ENCODE measurements at places on chromosomes 1 and 21.

DNA sequence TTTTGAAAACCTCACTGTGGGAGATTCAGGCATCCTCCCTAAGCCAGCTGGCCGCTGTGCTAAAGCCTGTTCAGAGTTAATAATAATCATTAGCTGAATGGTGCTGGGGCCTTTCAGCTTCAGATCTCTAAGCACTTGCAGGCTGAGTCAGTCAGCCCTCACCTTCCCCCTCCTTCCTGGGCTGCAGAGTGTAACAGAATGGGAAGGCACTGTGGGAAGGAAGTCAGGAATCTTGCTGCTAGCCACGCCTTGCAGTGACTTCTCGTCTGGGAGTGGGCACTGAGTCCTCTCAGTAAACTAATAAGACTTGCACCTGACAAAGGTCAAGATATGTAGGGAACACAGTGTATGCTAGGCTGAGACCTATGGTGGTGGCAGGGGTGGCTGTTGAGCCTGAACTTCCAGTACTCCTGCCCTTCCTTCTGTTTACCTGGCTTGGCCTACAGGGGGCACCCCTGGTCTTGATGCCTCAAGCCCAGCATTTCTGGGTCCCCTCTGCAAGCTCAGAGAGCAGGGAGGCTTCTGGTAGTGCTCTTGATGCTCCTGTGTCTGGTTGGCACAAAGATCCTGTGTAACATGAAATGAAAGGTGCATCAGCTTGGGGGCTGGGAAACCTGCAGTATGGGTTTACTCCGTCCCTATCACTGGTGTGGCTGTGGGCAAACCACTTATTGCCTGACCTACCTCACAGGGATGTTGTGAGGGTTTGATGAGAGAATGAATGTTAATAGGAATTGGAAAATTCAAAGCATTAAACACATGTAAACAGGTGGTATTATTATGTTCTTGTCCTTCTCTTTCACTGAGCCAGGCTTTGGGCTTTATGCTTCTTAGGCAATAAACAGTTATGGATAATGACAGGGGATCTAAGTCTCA is 6.0 kb downstream of the CYB561D1 start:
- peak; percentile 79 for DNase-seq

GRCh38 chr21:33259428-33259827 is 6.7 kb upstream of the IL10RB start:
- no peak for DNase-seq

GRCh38 chr1:199545780-199546179 is 481.7 kb upstream of the NR5A2 start:
- DNase-seq: no peak

DNA sequence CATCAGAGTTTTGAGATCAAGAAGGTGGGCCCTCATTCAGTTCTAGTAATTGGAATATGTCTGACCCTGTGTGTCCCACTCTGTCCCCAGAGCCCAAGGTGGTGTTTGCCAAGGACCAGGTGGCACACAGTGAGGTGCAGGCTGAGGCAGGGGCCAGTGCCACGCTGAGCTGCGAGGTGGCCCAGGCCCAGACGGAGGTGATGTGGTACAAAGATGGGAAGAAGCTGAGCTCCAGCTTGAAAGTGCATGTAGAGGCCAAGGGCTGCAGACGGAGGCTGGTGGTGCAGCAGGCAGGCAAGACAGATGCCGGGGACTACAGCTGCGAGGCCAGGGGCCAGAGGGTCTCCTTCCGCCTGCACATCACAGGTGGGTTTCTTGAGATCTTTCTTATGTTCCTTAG is 35.2 kb downstream of the OBSCN start:
- no peak for DNase-seq

DNA sequence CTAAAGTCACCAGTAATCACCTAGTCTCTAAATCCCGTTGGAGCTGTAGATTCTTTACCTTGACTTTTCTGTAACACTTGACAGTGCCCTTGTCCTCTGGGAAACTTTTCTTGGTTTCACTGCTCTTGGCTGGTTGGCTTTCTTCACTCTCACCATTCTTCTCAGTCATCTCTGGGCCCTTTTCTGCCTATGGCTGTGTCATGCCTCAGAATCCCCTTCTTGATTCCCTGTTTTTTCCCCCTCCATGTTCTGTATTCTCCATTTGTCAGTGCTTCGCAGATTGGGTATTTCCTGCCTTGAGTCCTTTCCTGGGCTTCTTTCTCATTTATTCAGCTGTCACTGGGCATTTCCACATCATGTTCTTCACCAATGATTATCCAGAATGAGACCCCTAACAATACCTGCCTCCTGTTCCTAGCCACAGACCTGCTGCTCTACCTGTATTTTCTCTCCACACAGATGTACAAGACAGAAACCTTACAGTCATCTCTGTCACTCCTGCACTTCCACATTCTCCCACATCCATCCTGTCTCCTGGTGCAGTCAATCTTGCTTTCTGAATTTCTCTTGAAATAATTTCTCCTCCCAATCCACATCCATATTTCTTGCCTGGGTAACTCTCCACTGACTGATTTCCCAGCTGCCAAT is 14.7 kb downstream of the UCK2 start:
- DNase-seq: no peak

DNA sequence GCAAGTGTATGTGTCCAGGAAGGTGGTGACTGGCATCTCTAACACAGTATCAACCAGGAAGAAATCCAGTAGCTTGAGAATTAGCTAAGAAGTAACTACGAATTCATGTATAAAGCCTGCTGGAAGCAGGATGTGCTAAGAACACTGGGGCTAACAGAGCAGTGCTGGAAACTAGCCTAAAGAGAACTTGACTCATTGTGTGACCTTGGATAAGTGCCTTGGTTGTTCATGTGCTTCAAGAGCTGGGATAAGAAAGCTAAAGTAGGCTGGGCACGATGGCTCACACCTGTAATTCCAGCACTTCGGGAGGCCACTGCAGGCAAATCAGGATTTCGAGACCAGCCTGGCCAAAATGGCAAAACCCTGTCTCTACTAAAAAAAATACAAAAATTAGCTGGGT is 186.9 kb downstream of the RRAGC start:
- DNase-seq: no peak

GRCh38 chr1:89734442-89734841 is 86.4 kb upstream of the LRRC8D start:
- no peak for DNase-seq

DNA sequence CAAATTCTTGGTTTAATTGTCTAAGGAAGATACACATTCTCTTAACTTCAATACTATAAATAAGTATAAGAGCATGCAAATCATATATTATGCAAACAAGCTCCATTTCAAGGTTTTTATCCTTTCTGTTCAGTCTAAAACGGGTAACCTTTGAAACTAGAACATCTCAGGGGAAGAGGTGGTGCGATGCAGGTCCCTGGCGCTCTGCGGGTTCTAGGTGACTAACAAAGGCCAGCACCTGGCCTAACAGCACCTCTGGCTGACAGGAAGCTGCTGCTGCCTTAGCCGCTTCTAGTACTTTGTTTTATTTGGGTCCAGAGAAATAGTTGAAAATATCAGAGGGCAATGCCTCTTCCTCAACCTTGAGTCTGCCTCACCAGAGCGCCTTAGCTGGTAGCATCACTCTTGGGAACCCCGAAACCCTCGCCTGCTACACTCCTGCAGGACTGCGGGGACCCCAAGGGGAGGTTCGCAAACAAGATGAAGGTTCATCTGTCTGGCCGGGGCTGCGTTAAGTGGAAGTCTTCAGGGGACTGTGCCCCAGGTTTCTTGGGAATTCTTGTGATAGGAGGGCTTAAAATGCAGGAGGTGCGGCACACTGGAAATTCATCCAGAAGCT is 45.5 kb downstream of the PRDM15 start:
- DNase-seq: no peak

DNA sequence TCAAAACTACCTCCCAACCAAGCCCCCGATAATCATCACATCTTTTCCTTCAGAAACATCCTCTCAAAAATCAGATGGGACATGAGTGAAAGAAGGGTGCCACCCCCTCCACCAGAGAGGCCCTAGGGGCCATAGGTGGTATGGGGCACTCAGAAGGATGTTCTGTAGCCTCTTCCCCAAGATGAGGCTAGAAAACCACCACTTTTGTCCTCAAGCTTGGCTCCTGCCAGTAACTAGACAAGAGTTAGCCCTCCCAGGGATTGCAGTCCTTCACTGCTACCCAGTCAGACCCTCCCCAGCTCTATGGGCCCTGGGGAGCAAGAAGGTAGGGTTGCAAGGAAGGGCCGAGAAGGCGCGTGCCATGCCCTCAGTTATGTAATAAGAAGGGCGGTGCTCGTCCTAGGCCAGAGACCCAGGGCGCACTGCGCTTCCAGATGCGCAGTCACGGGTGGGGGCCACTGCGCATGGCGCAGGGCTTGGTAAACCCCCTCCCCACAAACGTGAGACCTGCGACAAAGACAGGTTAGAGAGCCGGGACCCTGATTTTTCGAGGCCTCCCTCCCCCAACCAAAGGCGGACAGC is 69.7 kb downstream of the CD46 start:
- no peak for DNase-seq

DNA sequence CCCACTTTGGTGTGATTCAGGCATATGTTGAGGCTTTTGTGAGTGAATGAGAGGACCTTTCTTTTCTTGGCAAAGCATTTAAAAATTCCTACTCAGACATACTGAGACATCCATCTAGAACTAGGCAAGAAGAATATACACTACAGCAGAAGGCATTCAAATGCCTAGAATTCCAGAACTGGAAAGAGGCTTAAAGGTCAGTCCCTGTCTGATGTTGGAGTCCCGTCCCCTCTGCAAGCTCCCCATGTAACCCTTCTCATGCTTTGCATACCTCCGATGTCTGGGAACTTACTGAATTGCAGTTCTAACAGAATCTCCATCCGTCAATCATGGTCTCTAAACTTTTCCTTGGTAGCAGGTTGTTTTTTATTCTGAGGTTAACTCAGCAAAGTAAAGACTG is 152.9 kb downstream of the ATP6V1G3 start:
- DNase-seq: no peak

GRCh38 chr1:43421976-43422750 is 31.6 kb downstream of the HYI start:
- no peak for DNase-seq

DNA sequence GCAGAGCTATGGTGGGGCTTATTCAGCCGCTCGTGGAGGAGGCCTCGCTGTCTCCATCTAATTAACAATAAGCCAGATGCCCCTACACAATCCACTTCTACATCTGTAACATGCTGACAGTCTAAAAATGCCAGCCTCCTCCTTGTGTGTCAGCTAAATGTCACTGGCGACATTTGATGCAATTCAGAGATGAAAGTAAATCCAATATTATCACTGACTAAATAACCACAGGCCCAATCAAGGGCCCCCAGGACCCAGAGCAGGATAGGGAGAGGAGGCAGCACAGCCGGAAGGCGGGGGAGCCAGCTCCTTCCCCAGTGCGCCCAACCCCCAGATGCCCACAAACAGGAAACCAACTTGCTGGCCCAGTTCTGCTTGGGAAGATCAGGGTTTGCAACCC is 76.6 kb downstream of the DMRTA2 start:
- no peak for DNase-seq

Measured in fibroblast of lung (primary cell).